Suppressor macrophage treated with lipopolysaccharide for 1 hour (primary cell): ENCODE measurements at places on chromosomes 1 and 21.

GRCh38 chr1:220386494-220387195, 114.4 kb upstream of the RAB3GAP2 start:
- DNase-seq, result peak; percentile 22

DNA sequence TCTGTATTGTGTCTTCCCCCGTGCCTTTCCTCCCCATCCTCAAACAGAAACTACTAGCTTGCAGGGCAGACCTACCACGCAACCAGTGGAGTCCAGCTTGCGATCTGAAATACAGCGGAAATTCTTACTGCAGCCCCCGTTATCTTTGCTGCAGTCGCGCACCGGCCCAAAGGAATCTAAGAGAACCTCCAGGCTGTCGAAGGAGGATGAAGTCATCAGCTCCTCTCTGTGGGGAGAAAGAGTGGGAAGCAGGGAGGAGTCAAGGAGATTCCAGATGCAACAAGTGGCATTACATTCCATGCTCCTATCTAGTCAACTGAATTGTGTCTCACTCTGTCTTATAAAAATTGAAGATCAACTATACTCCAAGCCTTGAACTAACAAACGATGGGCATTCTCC, 206.9 kb downstream of the ASTN1 start:
- DNase-seq, result no peak

GRCh38 chr1:167601442-167602383, 28.3 kb upstream of the RCSD1 start:
- DNase-seq, result peak; percentile 89

- DNase-seq, result no peak
Measured at GRCh38 chr1:216095400-216095799, 327.8 kb downstream of the USH2A start.

DNA sequence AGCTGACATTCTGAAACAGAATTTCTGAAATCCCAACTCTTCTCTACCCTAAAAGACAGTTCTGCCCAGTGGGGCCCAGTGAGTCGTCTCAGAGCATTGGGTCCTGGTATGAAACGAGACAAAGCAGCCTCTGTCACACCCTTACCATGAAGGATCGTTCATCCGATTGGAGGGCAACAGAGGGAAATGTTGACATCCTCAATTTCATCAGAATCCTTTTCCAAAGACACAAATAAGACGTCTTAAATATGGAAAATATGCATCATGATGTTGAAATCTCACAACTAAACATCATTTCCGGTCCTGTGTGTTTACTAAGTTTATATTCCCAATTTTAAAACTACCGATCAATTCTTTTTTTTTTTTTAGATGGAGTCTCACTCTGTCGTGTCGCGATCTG, 112.1 kb upstream of the SLC45A1 start:
- DNase-seq, result no peak

- DNase-seq, result no peak
Measured at GRCh38 chr1:60679524-60680375, 402.6 kb upstream of the NFIA start.

DNA sequence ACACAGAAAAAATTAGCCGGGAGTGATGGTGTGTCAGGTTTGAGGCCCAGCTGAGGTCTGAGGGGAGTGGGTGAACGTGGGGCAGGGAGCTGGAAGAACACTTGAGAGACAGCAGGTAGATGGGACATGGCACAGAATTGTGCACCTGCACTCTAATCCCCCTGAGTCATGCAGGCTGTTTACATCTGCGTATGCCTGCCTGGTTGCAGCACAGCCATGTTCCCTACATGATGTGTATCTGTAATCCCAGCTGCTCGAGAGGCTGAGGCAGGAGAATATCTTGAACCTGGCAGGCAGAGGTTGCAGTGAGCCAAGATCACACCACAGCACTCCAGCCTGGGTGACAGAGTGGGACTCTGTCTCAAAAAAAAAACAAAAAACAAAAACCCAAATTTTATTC, 44.8 kb downstream of the ATP5PO start:
- no peak for DNase-seq

DNA sequence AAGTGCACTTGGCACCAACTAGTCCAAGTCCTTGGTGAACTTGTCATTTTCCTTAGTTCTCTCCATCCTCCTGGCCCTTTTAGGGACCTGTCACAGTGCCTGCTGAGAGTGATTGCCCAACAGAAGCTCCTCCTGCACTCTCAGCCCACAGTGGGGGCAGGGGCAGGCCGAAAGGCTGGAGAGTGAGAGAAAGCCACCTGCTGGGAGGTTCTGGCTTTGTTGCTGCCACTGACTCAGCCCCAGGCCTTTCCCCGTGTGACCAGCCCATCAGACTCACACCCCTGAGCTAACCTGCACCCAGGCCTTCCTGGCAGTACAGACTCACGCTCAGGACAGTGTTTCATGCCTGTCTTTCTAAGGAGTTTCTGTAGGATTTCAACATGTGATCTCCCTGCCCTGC, 17.1 kb upstream of the PROK1 start:
- peak; percentile 59 for DNase-seq

DNA sequence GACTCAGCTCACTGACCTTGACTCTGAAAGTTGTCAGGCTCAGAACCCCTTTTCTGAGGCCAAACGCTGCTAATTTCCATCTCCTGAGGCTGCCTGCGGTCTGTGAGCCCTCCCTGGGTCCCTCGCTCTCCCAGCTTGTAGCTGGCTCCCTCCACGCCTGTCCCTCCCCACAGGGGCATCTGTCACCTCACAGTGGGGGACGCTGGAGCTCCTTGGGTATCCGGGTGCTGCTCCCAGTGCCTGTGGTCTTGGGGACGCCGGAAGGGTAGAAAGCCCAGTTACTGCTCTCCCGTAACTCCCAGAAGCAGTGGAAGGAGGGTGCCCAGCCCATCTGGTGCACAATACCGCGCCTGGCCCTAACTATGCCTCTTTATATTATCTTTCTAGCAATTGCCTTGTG, 13.0 kb upstream of the MMEL1 start:
- no peak for DNase-seq

GRCh38 chr1:56404561-56405030, 174.8 kb downstream of the PLPP3 start:
- DNase-seq, result no peak

DNA sequence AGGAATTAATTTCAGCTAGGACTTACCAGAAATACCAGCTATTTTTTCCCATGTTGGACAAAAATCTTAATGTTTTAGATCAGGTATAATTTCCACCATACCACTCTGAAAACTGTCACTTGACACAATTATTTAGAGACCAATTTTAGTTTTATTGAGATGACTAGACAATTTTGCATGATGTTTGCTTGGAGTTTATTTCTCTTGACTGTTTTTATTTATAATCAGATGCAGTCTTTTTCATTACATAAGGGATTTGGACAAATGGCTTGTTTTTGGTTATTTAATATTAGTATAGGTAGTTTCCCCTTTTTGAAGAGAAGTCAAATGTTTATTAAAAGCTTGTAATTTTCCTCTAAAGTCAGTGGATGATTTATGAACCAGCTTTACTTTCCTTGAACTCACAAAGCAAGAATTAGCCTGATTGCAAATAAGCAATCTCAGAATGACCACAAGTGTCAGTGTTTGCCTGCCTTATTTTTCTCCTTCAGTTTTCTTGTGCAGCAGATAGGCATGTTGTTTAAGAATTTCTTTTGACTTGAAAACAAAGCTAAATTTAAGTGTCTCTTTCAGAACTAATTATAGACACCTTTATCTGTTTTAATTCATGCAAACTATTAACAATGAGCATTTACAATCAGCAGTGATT, 3.8 kb upstream of the B3GALT2 start:
- no peak for DNase-seq

DNA sequence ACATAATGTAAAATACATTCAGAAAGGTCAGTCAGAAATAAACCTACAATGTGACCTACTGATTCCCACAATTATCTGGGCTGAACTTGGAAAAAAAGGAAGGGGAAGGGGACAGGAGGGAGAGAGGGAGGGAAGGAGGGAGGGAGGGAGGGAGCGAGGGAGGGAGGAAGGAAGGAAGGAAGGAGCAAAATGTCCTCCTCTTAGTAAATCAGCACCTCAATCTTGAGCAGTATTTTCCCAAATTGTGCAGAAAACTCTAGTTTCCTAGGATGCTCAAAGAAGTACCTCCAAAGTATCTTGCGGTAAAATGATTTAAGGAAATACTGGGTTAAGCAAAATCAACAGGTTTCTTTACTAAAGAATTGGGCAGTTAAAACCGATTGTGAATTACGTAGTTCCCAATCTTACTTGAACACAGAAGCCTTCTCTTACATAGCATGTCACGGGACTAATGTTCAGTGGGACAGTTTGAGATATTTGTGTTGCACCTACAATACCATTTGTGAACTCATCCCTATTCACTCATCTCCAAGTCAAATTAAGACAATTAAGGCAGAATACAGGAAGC, 51.0 kb upstream of the ASPM start:
- DNase-seq, result no peak

- no peak for DNase-seq
Measured at GRCh38 chr1:91026320-91026719, 4.5 kb upstream of the ZNF644 start.

- no peak for DNase-seq
Measured at GRCh38 chr1:206427291-206427690, 43.0 kb upstream of the IKBKE start.

GRCh38 chr1:97593192-97593591, 327.6 kb downstream of the DPYD start:
- no peak for DNase-seq

GRCh38 chr1:236904892-236905741, 99.1 kb downstream of the MT1HL1 start:
- peak; percentile 81 for DNase-seq

DNA sequence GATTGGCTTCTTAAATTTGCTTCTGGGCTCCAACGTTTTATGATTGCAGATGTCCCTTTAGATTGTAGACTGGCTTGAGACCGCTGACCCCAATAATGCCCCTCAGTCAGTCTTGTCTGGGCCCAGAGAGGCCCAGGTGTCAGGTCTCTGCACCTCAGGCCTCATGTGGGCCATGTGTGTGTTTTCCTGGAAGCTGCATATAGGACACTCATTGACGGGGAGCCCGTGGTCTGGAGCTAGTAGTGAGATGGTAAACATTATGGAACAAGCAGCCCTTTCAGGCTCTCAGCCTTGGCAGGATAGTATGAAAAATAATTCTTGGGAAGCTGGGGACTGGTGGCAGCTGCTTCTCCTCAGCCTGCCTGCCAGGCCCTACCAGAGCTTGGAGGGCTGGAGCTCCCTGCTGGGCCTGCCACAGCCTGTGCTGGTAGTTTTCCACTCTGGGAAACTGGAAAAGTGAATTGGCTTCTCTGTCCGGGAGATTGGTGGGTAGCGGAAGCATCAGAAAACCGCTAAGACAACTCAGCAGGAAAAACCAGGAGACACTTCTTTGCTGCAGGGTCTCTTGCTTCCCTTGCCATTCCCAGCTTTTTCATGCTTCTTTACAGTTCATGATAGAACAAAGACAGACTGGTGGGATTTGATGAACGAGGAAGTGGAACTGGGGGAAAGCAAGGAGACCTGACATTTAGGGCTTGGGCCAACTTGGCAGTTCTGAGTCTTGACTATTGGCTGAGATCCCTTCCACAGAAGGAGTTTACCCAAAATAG, 57.8 kb upstream of the HSD17B7 start:
- DNase-seq, result no peak

- DNase-seq, result peak; percentile 24
Measured at GRCh38 chr1:23836037-23836436, 10.8 kb upstream of the HMGCL start.

DNA sequence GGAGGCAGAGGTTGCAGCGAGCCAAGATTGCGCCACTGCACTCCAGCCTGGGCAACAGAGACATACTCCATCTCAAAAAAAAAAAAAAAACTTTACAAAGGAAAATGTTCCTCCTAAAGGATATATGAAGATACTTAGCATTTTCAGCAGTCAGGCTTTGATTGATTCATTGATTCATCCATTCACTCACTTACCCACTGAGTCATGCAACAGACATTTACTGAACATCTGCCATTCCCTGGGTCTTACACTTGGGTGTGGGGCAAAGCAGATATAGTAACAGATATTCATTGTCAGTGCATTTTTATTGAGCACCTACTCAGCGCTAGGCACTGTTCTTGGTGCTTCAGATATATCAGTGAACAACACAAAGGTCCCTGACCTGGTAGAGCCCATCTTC, 5.6 kb upstream of the LACTBL1 start:
- no peak for DNase-seq

GRCh38 chr1:27285274-27285660, 36.7 kb upstream of the TMEM222 start:
- no peak for DNase-seq

DNA sequence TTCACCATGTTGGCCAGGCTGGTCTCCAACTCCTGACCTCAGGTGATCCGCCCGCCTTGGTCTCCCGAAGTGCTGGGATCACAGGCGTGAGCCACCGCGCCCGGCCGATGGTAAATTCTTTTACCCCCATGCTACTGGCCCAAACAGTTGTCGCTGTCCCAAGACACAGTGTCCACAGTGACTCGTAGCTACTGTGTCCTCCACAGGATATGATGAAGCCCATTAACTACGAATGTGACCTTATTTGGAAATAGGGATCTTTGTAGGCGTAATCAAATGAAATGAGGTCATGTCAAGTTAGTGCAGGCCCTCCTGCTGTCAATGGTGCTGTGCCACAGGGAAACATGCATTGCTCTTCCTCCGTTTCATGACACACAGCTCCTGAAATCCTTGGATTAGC, 8.5 kb downstream of the FNDC10 start:
- DNase-seq, result peak; percentile 42

- no peak for DNase-seq
Measured at GRCh38 chr1:116457946-116458604, 85.0 kb downstream of the ATP1A1 start.

- DNase-seq, result no peak
Measured at GRCh38 chr1:65279070-65279779, 30.1 kb upstream of the DNAJC6 start.

DNA sequence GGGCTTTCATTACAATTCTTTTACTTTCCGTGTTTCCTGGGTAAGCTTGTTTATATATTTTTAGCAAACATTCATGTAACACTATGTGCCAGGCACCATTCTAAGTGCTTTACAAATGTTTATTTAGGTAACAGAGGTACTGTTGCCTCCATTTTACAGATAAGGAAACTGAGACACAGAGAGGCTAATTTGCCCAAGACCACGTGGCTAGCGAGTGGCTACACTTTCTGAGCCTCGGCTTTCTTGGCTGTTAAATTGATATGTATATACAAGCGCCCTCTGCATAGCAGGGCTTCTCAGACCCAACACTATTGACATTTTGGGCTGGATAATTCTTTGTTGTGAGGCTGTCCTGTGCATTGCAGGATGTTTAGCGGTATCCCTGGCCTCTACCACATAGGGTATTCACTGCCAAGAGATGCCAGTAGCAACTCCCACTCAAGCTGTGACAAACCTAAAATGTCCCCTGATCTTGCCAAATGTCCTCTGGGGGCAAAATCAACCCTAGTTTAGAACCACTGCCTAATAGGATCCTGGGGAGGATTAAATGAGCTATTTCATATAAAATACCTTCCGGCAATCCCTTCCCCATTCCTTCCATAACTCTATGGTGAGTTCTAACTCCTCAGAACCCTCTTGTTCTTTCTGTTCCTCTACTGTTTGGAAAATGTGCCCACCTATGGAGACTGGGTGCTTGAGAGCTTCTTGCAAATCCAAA, 17.2 kb upstream of the ID3 start:
- no peak for DNase-seq

DNA sequence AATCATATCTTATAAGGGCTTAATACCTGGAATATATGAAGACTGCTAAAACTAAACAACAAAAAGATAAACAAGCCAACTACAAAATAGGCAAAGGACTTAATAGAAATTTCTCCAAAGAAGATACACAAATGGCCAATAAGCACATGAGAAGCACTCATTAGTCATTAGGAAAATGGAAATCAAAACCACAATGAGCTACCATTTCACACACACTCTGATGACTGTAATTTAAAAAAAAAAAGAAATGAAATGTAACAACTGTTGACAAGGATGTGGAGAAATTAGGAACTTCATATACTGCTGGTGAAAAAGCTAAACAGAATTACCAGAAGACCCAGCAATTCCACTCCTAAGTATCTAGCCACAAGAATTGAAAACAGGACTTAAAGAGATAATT, 374.2 kb upstream of the ZP4 start:
- peak; percentile 85 for DNase-seq
